ENCODE measurements at places on chromosomes 11 and 22.

DNA sequence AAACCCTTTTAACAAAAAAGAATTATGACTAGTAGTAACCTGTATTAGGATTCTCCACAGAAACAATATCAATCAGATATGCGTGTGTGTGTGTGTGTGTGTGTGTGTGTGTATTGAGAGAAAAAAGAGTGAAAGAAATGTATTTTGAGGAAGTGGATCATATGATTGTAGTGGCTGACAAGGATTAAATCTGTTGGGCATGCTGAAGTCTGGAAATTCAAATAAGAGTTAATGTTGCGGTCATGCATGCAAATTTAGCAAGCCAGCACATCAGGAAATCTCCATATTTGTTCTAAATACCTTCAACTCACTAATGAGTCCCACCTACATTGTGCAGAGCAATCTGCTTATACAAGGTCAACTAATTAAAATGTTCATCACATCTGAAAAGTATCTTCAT is 46.8 kb upstream of the IGLL5 start:
- DNase-seq, result no peak

- peak; percentile 44 for DNase-seq
Measured at GRCh38 chr22:32644252-32645100, 157.0 kb upstream of the TIMP3 start.

GRCh38 chr11:35614939-35615569 is 3.2 kb upstream of the FJX1 start:
- no peak for DNase-seq

GRCh38 chr11:450809-451451 is 851 bp downstream of the PTDSS2 start:
- peak; percentile 60 for DNase-seq

- DNase-seq, result no peak
Measured at GRCh38 chr22:19517919-19518611, 6.1 kb downstream of the CLDN5 start.

DNA sequence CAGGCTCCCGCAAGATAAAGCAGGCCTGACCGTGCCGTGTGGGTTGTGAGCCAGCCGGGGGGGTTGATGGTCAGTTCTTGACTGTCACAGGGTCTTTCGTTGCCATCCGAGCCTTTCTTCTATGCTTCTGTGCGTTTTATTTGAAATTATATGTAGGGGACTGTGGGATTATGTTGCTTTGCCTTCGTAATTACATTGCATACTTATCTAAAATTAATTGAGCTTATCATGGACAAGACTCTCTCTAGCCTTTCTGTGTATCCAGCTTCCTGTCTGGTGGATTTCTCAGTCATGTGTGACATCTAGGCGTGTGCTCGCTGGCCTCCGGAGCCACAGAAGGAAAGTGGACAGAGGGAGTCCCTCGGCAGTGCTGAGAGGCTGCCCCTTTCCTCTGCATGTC is 93.2 kb downstream of the TBC1D22A start:
- DNase-seq, result no peak

DNA sequence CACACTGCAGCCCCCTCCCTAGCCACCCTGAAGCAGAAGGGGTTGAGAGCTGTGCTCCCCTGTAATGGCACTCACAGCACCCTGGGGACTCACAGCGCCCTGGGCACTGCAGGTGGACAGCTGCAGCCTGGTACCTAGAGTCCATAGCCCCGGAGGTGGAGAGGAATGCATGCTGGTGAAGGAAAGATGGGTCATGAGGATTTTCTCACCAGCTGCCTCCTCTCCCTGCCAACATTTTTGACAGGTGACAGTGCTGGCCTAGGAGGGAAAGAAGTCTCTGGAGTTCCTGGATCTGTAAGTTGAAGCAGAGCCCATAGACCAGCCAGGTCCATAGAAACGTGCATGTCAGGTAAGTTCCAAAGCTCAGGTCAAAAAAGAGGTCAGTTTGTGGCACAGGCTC is 330.5 kb downstream of the TENM4 start:
- DNase-seq, result no peak

DNA sequence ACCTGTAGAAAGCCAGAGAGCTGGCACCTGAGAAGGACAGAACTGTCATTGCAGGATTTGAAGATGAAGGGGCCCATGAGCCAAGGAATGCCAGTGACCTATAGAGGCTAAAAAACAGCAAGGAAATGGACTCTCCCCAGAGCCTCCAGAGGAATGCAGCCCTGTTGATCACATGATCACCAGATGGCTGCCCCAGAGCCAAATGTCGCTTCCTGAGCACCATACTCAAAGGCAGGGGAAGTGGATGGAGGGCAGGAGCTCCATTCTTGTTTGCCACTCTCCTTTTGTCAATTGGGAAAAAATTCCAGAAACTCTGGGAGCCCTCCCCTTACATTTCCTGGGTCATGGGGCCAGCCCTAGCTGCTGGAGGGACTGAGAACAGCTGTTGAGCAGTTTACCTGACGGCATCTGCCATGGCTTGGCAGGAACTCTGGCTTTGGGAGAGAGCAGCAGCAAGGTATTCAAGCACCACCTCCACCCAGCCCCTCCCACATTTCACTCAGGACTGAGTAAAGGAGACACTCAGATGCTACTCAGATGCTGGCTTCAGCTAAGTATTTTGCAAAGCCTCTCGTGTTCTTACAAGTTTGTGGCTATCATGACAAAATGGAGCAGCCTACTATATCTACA is 46.9 kb downstream of the DKK3 start:
- no peak for DNase-seq

GRCh38 chr22:50206599-50206998 is 5.8 kb downstream of the SELENOO start:
- DNase-seq, result peak; percentile 29

DNA sequence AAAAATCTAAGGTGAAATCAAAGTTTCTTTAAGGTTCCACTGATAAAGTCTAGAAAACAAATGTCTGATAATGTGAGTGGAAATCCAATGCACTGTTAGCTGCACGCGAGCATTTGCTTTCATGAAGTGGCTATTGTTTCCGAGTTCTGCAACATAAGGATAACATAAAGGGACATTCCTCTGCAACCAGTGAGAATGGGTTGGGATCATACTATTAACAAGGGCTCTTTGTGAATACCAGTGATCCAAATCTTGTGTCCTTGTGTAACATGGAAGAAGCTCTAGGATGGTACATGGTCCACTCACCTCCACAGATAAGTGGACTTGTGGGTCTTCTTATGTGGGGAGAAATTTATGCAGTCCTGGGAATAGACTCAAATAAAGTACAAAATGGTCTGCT is 24.6 kb downstream of the APIP start:
- DNase-seq, result no peak

GRCh38 chr11:120229451-120230424 is 10.2 kb upstream of the POU2F3 start:
- DNase-seq, result peak; percentile 44

- DNase-seq, result no peak
Measured at GRCh38 chr11:84091212-84091986, 805.2 kb upstream of the CCDC90B start.

DNA sequence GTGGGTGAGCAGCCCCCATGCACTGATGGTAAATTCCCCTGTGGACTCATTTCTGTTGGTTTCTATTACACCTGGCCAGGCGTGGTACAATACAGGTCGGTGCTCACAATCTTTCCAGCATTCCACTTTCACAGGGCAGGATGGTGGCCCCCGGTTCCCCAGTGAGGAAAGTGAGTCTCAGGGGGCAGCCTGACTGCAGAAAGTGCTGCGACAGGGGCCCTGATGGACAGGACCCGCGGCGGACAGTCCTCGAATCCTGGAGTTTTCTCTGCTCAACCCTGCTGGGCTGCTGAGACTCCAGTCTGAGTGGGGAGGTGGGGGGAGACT is 3.1 kb upstream of the PGGHG start:
- DNase-seq, result no peak

DNA sequence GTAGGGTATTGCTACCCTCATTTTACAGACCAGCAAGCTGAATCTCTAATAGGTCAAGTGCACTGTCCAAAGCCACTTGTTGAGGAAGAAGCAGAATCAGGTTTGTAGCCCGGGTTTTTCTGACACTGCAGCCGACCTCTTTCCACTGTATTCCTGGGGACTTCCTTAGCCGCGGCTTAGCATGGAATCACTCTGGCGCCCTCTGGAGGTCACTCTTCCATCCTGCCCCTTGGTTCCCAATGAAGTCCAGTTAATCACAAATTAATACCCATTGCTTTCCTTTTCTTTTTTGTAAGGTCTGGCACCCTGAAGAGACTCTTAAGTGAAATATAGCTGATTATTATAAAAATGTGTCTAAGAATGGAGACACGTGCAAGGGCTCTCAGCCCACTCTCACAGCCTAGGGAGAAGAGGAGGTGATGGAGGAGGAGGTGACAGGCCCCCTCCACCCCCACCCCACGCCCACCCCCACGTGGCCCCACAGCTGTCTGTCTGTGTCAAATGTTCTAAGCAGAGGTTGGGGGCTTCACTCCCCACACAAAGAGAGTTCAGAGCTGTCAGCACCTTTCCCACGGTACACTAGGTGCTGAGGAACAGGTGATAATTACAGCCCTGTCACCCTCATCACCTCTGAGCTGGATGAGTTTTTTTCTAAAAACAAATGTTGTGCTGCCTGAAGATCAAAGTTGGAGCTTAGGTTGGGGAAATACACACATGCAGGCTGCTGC is 57.7 kb upstream of the DRD2 start:
- peak; percentile 68 for DNase-seq

DNA sequence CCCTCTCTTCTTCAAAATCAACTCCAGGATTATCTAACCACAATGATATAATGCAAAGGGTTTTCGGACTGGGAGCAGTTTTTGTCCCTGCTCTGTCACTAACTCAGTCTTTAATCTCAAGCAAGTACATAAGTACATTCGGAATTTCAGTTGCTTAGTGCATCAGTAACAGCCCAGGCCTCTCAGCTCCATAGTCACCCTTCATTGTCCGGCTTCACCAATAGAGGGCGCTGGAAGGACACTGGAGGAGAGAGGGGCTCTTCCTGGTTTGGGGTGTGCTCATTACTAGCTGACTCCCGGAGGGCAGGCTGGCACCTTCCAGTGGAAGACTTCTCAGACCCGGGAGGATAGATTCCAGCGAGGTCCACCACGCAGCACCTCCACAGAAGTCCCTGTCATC is 90.4 kb upstream of the PDGFD start:
- DNase-seq, result peak; percentile 43

DNA sequence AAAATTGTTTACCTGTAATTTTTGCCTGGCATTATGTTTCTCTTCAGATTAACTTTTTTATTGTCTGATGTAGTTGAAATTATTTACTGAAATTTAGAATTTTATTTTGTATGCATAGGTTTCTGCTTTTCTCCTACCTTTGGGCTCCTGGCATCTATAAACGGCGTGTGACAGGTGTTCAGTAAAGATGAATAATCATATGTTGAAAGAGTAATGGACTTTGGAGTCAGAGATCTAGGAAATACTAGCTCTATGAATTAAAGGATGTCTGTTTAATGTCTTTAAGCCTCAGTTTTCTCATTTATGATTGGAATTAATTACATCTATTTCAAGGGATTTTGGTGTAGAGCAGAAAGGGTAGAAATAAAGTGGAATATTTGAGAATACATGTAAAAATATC is 7.2 kb upstream of the ANGPTL5 start:
- DNase-seq, result no peak

- no peak for DNase-seq
Measured at GRCh38 chr11:126393143-126393542, 37.7 kb downstream of the ST3GAL4 start.

DNA sequence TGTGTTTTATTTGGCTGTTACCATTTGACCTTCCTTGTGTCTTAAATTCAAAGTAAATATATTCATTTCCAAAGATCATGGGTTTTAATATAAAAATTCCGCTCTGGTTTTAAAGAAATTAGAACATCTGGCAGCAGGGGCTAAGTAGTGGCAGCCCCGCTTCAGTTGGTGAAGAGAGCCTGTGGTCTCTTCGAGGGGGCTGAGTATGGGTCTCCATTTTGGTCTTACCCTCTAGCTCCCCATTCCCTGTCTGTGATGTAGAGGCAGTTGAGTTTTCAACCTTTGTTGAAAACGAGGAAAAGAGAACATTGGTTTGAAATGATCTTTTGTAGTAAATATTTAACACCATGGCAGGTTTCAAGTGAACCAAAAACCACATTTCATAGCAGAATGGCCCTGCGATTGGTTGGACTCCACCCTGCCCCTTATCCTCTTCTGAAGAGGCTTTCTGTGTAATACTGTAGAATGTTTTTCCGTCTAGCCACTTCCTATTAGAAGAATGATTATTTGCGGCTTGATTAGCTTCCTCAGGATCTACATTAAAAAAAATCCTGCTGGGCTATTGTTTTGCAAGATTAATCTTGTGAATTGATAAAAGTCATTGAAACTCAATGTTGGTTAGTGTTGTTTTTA is 17.7 kb downstream of the APLP2 start:
- no peak for DNase-seq

DNA sequence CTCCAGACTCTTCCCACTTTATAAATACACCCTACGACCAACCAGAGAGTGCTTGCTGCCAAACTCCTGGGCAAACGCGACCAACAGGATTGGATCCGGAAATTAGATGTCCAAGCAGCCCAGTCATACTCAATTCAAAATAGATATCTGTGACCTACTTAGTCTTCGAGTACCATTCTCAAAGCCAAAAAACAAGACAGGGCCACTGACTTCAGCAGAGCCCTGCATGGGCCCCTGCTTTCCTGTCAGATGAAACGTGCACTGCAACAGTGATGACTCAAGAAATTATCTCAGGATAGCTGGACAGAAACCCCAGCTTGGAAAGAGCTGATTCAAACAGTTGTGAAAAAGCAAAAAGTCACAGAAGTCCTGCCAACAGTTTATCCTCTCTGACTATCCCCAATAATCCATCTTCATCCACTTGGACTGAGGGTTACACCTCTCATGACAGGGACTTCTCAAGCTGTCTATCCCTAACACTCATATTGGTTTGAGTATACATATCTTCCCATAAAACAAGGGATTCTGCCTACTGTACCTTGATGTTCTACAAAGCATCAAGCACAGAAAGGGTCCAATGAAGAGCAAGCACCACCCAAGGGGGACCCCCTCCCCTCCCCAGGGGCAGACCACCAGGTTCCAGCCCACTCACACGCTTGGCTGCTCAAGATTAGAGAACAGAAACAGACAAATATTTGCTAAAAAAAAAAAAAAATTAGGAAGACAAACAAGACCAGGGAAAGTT is 17.4 kb downstream of the SMCO4 start:
- DNase-seq, result peak; percentile 41

GRCh38 chr22:36409911-36410756 is 22.4 kb upstream of the MYH9 start:
- DNase-seq, result peak; percentile 55

GRCh38 chr11:124800226-124800929 is at the start of gene MSANTD2:
Gene MSANTD2, minus strand, starts transcription at chr11:124800406. Its CDS starts 26 bp downstream, at chr11:124800380.
- DNase-seq, result peak; percentile 81

GRCh38 chr11:35794850-35795249 is 132.3 kb downstream of the TRIM44 start:
- DNase-seq, result peak; percentile 63

GRCh38 chr11:45678976-45679375 is 13.6 kb upstream of the CHST1 start:
- DNase-seq, result no peak
